ENCODE measurements at places on chromosomes 5 and 9.
A peak's percentile ranks its signal among the peaks of the same experiment; 100 is the strongest.

DNA sequence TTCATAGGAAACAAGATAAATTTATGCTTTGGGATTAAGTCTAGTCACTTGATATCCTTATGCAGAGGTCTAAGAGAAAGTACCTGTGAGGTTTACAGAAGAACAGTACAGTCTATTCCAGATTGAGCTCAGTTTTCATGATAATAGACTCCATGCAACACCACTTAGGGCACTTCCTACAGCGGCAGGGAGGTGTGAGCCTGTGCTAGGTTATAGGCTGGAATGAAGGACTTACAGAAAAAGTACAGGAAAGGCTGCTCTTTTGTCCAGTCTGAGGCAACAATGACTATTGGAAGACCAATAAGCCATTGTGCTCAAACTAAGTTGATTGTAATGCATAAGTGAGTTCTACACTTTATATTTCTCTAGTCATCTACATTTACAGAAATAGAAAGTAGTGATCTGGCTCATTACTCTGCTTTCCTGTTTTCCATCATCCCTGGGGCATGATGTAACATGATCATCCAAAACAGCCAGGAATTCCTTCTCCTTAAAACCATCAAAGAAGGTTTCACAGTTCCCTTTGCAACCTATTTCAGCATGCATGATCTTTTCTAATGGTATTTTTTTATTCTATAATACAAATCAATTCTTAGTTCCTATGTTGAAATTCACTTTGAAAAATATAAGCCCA, 322.8 kb downstream of the SLF1 start:
- DNase-seq, result no peak

GRCh38 chr5:181217803-181218062, 5.3 kb upstream of the TRIM41 start:
- DNase-seq, result no peak

DNA sequence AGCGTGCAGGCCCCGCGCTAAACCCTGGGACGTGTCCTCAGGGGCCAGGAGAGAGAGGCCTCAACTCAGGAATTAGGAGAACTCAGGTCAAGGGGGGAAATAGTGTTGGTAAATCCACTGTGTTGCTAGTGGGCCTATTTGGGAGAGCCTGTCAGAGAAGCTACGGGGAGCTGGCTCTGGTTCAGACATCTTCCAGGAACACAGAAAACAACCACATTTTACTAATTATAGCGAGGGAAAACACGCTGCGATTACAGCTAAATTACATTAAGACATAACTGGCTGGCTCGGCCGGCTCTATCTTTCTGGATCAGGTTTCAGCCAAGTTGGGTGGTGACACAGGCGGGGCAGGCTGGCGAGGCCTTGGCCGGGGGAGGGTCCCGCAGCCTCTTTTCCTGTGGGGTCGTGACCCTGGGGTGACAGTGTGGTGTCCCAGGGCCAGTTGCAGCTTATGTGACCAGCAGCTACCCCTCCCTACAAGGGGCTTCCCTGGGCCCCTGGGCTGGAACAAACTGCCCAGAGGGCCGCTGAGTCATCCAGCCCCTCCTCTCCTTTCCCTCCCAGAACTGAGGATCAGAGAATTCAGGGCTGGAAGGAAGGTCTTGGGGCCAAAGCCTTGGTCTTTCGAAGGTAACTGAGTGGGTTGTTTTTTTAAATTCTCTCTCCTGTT, 75.1 kb downstream of the FGF18 start:
- DNase-seq, result peak; percentile 51

GRCh38 chr5:157543825-157544622, 31.6 kb downstream of the ADAM19 start:
- no peak for DNase-seq

- DNase-seq, result no peak
Observed at GRCh38 chr5:113578091-113578490, 64.6 kb downstream of the YTHDC2 start.

GRCh38 chr5:9009931-9010651, 535.8 kb downstream of the SEMA5A start:
- DNase-seq, result no peak

DNA sequence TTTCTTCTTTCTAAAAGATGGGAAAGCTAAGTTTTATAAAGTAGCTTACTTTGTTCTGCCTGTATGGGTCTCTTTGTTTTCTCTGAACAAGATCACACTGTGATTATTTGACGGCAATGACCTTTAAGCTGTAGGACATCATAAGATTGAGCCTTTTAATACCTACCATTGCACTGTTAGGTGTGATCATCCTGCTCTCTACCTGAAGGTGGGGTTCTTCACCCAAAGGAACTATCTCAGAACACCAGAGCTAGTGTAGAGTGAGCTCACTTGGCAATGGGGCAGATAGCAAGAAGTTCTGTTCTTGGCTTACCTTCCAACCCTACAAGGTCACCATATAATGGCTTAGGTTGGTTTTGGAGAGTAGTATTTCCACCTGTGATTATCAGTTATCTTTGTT, 200.2 kb downstream of the SPATA31D1 start:
- DNase-seq, result no peak

DNA sequence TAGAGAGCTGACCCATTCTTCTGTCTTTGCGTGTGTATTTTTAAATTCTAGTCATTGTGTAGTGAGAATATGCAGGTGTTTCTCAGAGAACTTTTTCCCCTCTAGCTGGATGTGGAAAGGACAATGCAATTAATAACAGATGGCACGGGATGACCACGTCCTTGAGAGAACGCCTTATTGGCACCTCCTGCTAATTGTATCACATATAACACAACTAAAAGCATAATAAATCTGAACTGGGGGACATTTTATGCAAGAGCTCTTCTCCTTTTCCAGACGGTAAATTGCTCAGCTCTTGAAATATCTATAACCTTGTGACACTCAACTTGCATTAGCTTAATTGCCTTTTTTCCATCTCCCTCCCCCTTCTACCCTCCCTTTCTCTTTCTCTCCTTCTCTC, 62.9 kb upstream of the IZUMO3 start:
- no peak for DNase-seq

- no peak for DNase-seq
Observed at GRCh38 chr5:175557778-175558177, 79.4 kb downstream of the SFXN1 start.

GRCh38 chr9:113913426-113914195, 37.5 kb downstream of the ZNF618 start:
- no peak for DNase-seq

DNA sequence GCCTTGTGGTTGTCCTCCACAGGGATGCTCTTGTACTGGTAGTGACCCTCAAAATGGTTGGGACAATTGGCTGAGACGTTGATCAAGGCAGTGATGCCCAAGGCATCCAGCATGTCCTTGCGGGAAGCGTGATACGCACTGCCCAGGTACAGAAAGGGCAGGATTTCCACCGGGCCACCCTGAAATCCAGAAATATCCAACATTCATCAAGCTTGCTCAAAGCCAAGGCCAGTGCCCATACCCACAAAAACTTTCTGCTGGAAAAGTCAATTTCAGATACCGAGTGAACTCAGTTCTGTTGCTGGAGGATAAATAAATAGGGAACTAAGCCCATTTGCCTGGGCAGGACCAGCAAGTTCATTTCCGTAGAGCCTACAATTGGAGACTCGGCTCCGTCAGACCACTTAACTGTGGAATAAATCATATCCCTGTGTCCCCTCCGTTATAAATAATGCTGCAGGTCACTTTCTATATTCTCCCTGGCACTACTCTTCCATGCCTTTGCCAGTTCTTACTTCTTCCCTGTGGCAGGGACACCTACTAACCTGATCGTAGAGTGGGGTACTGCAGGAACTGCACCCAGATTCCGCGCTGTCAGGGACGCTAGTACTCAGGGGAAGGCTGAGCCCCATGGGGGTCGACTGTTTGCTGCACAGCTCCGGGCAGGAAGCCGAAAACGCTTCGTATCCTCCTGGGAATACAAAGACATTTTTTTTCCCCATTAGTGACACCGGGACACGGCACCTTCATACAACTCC, 1.2 kb downstream of the DUSP1 start:
- no peak for DNase-seq

DNA sequence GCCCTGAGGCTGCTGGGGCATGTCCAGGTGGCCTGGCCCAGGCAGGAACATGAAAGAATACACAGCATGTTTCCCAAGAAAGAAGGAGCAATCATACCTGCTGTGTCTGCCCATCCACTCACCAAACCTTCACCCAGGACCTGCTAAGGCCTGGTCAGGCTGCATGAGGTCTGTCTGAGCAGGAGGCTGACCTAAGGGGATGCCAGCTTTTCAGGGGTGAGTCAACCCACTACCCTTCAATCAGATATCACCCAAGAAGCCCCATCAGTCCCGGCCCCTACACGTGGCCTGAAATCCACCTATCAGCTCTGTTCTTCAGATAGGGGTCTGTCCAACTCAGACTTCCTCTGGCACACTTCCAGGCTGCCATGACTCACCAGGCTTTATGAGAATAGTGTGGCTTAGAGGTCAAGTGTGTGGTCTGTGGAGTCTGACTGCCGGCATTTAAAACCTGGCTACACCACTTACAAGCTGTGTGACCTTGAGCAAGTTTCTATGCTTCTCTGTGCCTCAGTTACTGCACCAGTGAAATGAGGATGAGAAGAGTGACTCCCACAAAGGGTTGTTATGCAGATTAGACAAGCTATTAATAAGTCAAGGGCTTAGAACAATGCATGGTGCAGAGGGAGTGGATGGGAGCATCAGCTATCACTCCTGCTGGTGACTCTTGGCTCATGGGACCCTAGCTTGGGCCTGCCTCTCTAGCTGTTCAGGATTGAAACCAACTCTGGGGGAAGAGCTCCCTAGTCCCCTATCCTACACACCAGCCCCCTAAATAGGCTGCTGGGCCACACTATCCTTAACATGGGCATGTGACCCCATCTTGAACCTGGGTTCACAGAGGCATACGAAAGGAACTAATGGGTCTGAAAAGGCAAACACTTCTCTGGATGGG, 130.3 kb downstream of the PAX5 start:
- DNase-seq, result no peak
